ENCODE measurements at places on chromosomes 7 and 10. TPM values are rescaled to one million over a fixed set of nuclear protein-coding genes. Genes with fewer than 3 reads are reported as not detected.

DIP2C gene
- 18.7 TPM for total RNA-seq

CAV1 gene
- 887 TPM for total RNA-seq

PON1 gene
- not detected for total RNA-seq

PLAU gene
- 111 TPM for total RNA-seq

GTF2IRD2 gene
- total RNA-seq: 10.6 TPM

ACTL6B gene
- not detected for total RNA-seq

PON2 gene
- 74.1 TPM for total RNA-seq

TMEM225B gene
- total RNA-seq: 0.43 TPM

SYNPO2L gene
- 0.43 TPM for total RNA-seq

SFRP4 gene
- 0.43 TPM for total RNA-seq

KIF11 gene
- 11.9 TPM for total RNA-seq

ELFN1 gene
- total RNA-seq: 1.6 TPM

MCMBP gene
- 56.1 TPM for total RNA-seq

ELMO1 gene
- total RNA-seq: under 0.01 TPM

ATOH7 gene
- total RNA-seq: under 0.01 TPM

RPA3 gene
- 24.6 TPM for total RNA-seq

CCDC3 gene
- 0.43 TPM for total RNA-seq

MALRD1 gene
- total RNA-seq: 1.7 TPM

FAM25G gene
- total RNA-seq: not detected

PIP gene
- not detected for total RNA-seq

MCM10 gene
- total RNA-seq: 8.1 TPM

AOC1 gene
- not detected for total RNA-seq

CUX1 gene
- 45.7 TPM for total RNA-seq

MBL2 gene
- total RNA-seq: not detected

TMEM229A gene
- not detected for total RNA-seq

LIPN gene
- not detected for total RNA-seq

CC2D2B gene
- 0.86 TPM for total RNA-seq

PRKCQ gene
- total RNA-seq: under 0.01 TPM

NXPH1 gene
- total RNA-seq: not detected

All from fibroblast of villous mesenchyme (primary cell).